ENCODE measurements at places on chromosomes 2 and 18.
A peak's percentile ranks its signal among the peaks of the same experiment; 100 is the strongest.

DNA sequence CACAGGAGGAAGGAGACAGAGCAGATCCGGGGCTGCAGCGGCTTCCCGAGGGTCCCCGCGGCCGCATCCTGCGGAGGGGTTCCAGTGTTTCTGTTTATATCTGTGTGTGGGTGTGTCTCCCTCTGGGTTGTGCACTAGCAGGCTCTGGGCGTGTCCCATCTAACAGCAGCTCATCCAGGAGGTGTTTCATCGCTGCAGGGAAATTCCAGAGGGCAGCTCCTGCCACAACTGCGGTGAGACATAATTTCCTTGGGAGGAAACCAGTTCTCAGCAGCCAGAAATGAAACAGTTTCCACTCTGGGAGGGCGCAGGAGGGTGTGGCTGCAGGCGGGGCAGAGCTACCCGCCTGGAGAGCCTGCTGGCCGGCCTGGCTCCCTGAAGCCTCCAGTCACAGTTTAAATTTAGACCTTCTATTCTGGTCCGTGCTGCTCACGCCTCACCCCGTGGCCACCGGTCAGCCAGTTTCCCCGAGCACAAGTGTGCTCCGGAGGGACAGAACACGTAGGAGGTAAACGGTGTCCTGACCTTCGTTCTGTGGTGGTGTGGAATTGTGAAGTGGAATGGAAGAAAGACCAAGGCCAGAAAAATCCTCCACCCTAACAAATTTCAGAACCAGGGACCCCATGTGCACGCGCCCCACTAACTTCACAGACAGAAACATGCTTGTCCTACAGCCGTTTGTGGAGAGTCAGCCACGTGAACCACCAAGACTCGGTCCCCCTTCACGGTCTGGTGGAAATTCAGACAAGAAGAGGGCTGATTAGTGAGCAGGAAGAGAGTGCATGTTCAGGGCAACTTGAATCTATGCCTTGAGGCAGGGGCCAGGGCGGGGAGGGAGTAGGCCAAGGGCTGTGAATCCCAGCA, 50.2 kb downstream of the TEX44 start:
- peak; percentile 99 for DNase-seq

DNA sequence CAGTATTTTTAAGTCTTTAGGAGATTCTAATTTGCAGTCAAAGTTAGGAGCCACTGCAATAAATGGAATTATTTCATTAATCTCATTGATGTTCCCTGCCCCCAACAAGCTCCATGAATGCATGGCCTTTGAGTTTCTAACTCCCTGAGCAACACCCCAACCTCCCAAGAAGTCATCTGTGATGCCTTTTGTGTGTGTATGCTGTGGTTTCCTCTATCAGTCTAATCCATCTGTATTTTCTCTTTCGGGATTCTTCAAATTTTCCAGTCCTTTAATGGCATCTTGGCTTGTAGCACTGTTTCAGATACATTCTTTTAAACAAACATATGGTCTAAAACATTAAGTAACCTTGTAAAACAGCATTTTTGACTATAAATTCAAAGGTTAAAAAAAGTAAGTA, 16.8 kb downstream of the SERPINB10 start:
- no peak for DNase-seq

DNA sequence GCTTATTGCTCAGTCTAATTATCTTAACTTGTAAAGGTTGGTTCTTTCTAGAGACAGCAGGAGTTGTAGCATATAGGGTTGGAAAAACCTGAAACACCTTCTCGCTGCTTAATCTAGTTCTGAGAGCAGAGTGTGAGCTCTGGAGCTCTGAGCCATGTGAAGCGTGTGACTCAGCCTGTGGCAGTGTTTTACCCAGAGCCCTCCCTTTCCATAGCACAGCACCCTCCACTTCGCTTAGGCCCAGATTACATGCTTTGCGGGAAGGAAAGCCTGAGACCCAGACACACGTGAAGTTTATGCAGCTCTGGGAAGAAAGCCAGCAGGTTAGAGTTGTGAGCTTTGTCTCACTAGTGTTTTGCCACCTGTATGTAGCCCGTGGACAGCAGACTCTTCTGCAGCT, 74.5 kb downstream of the INPP4A start:
- DNase-seq, result no peak

GRCh38 chr2:204722691-204723090, 177.4 kb downstream of the PARD3B start:
- no peak for DNase-seq

DNA sequence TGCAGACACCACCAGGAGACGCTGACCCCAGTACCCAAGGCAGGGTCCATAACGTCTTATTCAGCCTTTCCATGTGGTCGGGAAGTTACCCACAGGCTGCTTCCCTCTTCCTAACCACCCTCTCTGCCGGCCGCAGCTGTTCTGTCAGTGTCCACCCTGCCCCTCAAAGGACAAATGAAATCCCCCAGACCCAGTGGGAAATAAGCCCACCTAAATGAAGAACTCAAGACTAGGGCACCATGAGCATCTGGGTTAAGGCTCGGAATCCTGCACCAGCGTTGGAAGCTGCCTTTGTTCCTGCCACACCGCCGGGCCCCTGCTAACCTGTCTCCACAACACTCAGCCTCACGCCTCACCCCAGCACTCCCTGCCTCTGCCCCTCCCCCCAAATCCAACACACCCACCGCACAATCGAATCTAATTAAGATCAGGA, 21.7 kb downstream of the BCL11A start:
- DNase-seq, result no peak

DNA sequence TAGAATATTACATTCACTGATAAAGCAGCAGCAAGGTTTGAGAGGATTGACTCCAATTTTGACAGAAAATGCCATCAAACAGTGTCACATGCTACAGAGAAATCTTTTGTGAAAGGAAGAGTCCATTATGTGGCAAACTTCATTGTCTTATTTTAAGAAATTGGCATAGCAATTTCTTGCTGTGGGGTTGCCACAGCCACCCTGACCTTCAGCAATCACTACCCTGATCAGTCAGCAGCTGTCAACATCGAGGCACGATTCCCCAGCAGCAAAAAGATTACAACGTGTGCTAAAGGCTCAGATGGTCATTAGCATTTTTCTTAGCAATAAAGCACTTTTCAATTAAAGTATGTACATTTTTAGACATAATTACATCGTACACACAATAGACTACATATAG, 74.7 kb downstream of the PRKCE start:
- DNase-seq, result no peak

DNA sequence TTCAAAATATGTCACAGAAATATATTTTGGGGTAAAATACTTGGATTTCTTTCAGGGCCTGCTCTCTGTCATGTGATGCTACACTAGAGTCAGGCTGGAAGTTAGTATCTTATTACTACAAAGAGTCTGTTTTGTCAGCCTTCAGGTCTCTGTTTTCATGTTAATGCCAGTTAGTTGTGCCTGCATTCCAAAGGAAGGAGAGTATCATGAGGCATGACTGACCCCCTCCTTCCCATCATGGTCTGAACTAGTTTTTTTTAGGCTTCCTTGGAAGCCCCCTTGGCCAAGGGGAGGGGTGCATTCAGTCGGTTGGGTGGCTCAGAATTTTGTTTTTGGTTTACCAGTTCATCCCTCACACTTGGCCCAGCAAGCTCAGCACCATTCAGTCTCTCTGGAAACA, 318.0 kb downstream of the ALK start:
- no peak for DNase-seq

GRCh38 chr2:157223624-157224205, 33.8 kb upstream of the GALNT5 start:
- no peak for DNase-seq

- DNase-seq, result no peak
Observed at GRCh38 chr2:188869550-188869949, 104.6 kb upstream of the COL3A1 start.
